Activated naive CD4-positive, alpha-beta T cell treated with anti-CD3 and anti-CD28 coated beads, Interleukin-2, amount 10 ng/mL, durations not matched to agents 5 hours and 36 hours (primary cell): ENCODE measurements at places on chromosomes 2 and 18. TPM values are rescaled to one million over a fixed set of nuclear protein-coding genes. Genes with fewer than 3 reads are reported as not detected.

Gene TRIM54
- 0.12 TPM for total RNA-seq

Gene CDKL4
- total RNA-seq: 0.53 TPM

Gene CRYBA2
- total RNA-seq: not detected

Gene CYTIP
- total RNA-seq: 334 TPM

Gene RIT2
- not detected for total RNA-seq

Gene SIGLEC15
- total RNA-seq: not detected

Gene SPDYA
- 1.3 TPM for total RNA-seq

Gene HOXD8
- total RNA-seq: not detected

Gene MYO5B
- not detected for total RNA-seq

Gene DPP10
- not detected for total RNA-seq

Gene DCDC2C
- not detected for total RNA-seq

Gene ID2
- total RNA-seq: 102 TPM

Gene CYS1
- total RNA-seq: 0.28 TPM

Gene POTEJ
- not detected for total RNA-seq

Gene ZSWIM2
- total RNA-seq: not detected

Gene RALBP1
- total RNA-seq: 43.4 TPM

Gene ABCG5
- not detected for total RNA-seq

Gene ORC2
- total RNA-seq: 53.7 TPM

Gene C2orf78
- total RNA-seq: not detected

Gene DHRS9
- not detected for total RNA-seq

Gene TFCP2L1
- total RNA-seq: not detected

Gene LRP2
- not detected for total RNA-seq

Gene CHRNG
- total RNA-seq: not detected

Gene SLC14A1
- 3.3 TPM for total RNA-seq

Gene MC5R
- total RNA-seq: not detected

Gene SULT1C2
- total RNA-seq: not detected

Gene MYOM1
- 2.4 TPM for total RNA-seq

Gene SPEG
- 1.5 TPM for total RNA-seq

Gene CCDC85A
- not detected for total RNA-seq

Gene OBSL1
- not detected for total RNA-seq

Gene ALPI
- total RNA-seq: not detected

Gene DYSF
- 0.12 TPM for total RNA-seq

Gene CREG2
- 0.43 TPM for total RNA-seq

Gene HS6ST1
- 9.4 TPM for total RNA-seq

Gene PPP1R1C
- not detected for total RNA-seq

Gene FIGN
- total RNA-seq: not detected

Gene LBX2
- total RNA-seq: 0.35 TPM

Gene CPSF3
- total RNA-seq: 41.7 TPM
